ENCODE measurements at places on chromosomes 12 and 14.

- no peaks in the 10 kb centered on the region for H3K4me1 ChIP-seq
- no peaks in the 10 kb centered on the region for H3K36me3 ChIP-seq
- H3K4me3 ChIP-seq = no peak overlapping the region
These were observed 31.9 kb downstream of the ERG28 start for GRCh38 chr14:75628816-75629215.

GRCh38 chr14:54317391-54317790, 79.4 kb upstream of the CDKN3 start:
- no peak overlapping the region for H3K27ac ChIP-seq
- no peaks in the 10 kb centered on the region for H3K4me1 ChIP-seq
- H3K36me3 ChIP-seq = no peaks in the 10 kb centered on the region

- no peaks in the 10 kb centered on the region for H3K4me1 ChIP-seq
- DNase-seq = no peak
- no peak overlapping the region for H3K4me3 ChIP-seq
- no peaks in the 10 kb centered on the region for H3K27me3 ChIP-seq
- H3K27ac ChIP-seq = no peak overlapping the region
These were observed 77.7 kb upstream of the KITLG start for GRCh38 chr12:88658009-88658408.

DNA sequence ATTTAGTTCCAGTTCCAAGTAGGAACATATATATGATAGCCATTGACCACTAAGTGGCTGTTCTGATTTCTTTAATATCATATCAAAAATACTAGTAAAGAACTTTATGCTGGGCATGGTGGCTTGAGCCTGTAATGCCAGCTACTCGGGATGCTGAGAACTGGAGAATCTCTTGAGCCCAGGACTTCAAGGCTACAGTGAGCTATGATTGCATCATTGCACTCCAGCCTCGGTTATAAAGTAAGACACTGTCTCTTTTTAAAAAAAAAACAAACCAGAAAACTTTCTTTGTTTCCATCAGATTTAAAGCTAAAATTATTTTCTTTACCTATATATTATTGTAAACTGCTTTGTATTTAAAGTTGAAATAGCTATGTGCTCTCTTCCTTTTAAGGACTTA, 127.0 kb downstream of the SCAF11 start:
- H3K36me3 ChIP-seq = peaks cover 29% of the 10 kb centered on the region
- H3K4me1 ChIP-seq = no peaks in the 10 kb centered on the region
- no peaks in the 10 kb centered on the region for H3K27me3 ChIP-seq
- DNase-seq = no peak
- H3K4me3 ChIP-seq = no peak overlapping the region

DNA sequence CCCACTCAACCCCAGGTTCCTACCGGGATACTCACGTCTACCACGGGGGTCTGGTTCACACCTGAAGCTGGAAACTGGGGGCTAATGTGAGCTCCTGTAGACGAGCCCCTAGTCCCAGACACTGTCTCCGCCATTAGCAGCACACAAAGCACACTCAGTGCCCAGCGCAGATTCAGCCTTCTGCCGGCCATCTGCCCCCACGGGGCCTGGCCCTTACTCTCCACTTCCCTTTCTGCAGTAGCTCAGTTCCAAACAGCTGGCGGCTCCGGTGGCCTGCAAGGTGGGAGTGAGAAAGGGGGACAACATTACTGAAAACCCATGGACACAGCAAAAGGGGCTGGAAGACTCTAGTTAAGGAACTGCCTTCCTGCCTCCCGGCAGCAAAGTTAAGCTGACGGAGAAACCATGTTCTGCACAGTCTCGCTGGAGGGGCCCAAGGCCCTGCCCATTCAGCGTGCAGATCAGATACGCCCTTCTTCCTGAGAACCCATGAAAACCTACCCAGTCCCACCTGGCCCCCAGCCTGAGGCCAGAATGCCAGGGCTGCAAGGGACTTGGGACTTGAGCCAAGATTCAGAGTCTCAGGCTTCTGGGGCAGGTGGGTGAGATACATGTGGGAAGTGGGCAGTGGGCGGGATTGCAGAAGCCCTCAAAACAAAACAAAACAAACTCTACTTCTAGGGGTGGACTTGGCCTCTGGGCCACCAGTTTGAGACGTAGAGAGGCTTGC, 2.1 kb downstream of the SLC8B1 start:
- H3K27ac ChIP-seq = no peak overlapping the region
- no peaks in the 10 kb centered on the region for H3K27me3 ChIP-seq
- DNase-seq = no peak
- H3K4me1 ChIP-seq = peaks cover 26% of the 10 kb centered on the region
- peaks cover 10% of the 10 kb centered on the region for H3K36me3 ChIP-seq

GRCh38 chr14:89813617-89814031, 140.9 kb downstream of the EFCAB11 start:
- no peaks in the 10 kb centered on the region for H3K27me3 ChIP-seq
- H3K4me3 ChIP-seq = peak overlapping the region; percentile 39
- H3K27ac ChIP-seq = no peak overlapping the region
- H3K4me1 ChIP-seq = no peaks in the 10 kb centered on the region
- H3K36me3 ChIP-seq = no peaks in the 10 kb centered on the region

DNA sequence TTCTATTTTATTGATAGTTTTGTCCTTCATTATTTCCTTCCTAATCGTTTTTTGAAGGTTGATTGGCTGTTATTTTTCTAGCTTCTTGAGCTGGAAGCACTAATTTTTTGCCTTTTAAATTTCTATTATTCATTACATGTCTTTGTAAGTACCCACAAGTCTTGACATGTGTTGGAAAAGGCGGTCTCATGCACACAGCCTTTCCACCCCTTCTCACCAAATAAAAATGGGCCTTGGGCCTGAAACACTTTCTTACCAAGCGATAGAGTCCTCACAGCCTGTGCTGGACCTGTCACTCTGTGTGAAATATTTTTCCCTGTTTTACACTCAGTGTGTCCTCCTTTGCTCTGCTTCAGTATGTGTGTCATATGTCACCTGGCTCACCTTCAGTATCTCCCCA, 9.9 kb downstream of the ETNK1 start:
- H3K27me3 ChIP-seq = no peaks in the 10 kb centered on the region
- H3K27ac ChIP-seq = no peak overlapping the region
- no peaks in the 10 kb centered on the region for H3K4me1 ChIP-seq
- H3K36me3 ChIP-seq = peaks cover 18% of the 10 kb centered on the region
- no peak overlapping the region for H3K4me3 ChIP-seq

- no peak for DNase-seq
- H3K36me3 ChIP-seq = no peaks in the 10 kb centered on the region
- H3K4me3 ChIP-seq = no peak overlapping the region
- H3K27ac ChIP-seq = no peak overlapping the region
These were observed 790.8 kb upstream of the FBXO33 start for GRCh38 chr14:40222996-40223395.

GRCh38 chr14:35766036-35766699, 42.9 kb downstream of the RALGAPA1 start:
- peaks cover 4% of the 10 kb centered on the region for H3K4me1 ChIP-seq
- no peaks in the 10 kb centered on the region for H3K36me3 ChIP-seq
- H3K27me3 ChIP-seq = no peaks in the 10 kb centered on the region
- no peak for DNase-seq
- H3K27ac ChIP-seq = no peak overlapping the region

- H3K36me3 ChIP-seq = peaks cover 10% of the 10 kb centered on the region
- no peaks in the 10 kb centered on the region for H3K27me3 ChIP-seq
- H3K27ac ChIP-seq = peak overlapping the region; percentile 61
- DNase-seq = no peak
- H3K4me3 ChIP-seq = peak overlapping the region; percentile 71
- no peaks in the 10 kb centered on the region for H3K4me1 ChIP-seq
These were observed 364.8 kb downstream of the TMEM121 start for GRCh38 chr14:105891221-105891602.

DNA sequence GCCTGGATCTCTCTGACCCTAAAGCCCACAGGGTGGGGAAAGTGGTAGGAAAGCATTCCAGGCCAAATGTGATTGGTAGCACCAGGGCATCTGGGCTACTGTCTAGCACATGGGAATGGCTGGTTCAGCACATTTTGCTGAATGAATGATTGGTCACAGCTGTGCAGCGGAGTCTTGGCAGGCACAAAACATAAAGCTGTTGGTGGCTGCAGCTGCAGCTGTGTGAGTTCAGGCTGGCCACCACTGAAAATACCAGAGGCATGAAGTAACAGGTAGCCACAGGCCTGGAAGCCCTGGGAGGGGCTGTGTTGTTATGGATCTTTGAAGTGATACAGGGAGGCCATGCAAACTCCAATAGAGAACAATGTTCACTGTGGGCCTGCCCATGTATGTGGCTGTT, 72.7 kb downstream of the MYRFL start:
- no peaks in the 10 kb centered on the region for H3K36me3 ChIP-seq
- no peak overlapping the region for H3K4me3 ChIP-seq
- no peaks in the 10 kb centered on the region for H3K27me3 ChIP-seq
- peaks cover 3% of the 10 kb centered on the region for H3K4me1 ChIP-seq
- DNase-seq = no peak

DNA sequence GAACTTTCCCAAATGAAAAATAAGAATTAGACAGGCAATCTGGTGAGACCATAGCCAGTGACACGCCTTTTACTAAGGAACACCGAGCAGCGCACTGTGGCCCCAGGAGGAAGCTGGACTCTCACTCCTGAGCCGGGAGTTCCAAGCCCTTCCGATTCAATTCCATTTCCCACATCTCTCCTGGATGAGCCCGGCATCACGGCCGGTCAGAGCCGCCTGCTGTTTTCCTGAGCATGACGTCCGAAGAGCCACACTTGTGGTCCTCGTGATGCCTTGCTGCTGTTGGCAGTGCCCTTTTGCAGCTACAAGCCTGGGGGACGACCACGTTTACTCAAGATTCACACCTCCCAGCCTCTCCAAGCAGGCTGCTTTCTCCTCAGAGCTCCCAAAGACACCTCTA, 40.8 kb downstream of the FBXL14 start:
- DNase-seq = no peak
- no peak overlapping the region for H3K27ac ChIP-seq
- no peaks in the 10 kb centered on the region for H3K4me1 ChIP-seq
- no peaks in the 10 kb centered on the region for H3K36me3 ChIP-seq
- no peaks in the 10 kb centered on the region for H3K27me3 ChIP-seq

- peaks cover 2% of the 10 kb centered on the region for H3K4me1 ChIP-seq
- H3K4me3 ChIP-seq = no peak overlapping the region
- H3K27ac ChIP-seq = no peak overlapping the region
These were observed 3.8 kb downstream of the ARHGEF25 start for GRCh38 chr12:57614948-57615500.

DNA sequence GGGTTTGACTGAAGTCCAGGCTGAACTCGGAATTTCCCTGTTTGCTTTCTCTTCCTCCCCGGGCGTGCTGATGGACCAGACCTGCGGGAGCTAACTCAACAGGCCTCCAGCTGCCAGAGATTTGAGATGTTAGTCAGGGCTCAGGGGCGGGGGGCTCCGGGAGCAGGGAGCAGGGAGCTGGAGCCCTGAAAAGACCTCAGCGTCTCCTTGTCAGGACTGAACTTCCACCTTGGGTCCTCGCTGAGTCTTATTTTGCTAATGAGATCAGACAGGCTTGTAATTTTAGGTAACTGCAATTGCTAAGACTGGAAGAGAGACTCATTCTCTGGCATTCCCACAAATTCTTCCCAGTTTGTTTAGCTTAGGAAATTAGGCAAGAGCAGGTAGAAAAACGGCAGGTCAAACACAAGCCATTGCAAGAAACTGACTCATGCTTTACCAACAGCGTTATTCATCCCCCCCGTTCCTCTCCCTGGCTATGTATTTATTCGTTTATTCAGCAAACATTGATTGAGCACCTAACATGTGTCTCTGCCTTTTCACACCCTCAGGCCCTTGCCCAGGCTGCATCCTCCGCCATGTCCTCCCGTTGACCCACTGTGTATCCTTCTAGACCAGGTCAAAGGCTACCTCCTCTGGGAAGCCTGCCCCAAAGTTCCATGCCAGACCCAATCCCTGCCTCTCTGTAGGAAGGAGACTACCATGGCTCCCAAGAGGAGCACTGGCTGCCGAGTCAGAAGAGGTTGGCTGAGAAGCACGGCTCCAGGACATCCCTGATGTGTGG, 80.4 kb upstream of the DIO3 start:
- DNase-seq = no peak
- H3K4me3 ChIP-seq = no peak overlapping the region
- H3K36me3 ChIP-seq = no peaks in the 10 kb centered on the region
- no peaks in the 10 kb centered on the region for H3K4me1 ChIP-seq

DNA sequence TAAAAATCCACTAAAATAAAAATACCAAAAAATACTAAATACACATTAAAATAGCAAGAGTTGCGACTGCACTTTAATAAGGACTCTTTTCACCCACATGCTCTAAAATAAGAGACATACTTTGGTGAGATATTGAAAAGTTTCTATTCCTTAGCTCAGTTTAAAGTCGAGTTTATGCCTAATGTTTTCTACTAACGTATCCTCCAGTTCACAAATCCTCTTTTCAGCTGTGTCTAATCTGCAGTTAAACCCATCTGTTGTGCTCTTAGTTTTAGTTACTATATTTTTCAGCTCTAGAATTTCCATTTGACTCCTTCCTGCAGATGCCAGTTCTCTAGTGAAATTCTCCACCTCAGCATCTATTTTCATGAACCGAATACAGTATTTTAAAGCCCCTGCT, 63.8 kb downstream of the CDK17 start:
- DNase-seq = no peak
- H3K36me3 ChIP-seq = peaks cover 5% of the 10 kb centered on the region
- no peak overlapping the region for H3K27ac ChIP-seq
- H3K4me1 ChIP-seq = peaks cover 2% of the 10 kb centered on the region
- no peak overlapping the region for H3K4me3 ChIP-seq

DNA sequence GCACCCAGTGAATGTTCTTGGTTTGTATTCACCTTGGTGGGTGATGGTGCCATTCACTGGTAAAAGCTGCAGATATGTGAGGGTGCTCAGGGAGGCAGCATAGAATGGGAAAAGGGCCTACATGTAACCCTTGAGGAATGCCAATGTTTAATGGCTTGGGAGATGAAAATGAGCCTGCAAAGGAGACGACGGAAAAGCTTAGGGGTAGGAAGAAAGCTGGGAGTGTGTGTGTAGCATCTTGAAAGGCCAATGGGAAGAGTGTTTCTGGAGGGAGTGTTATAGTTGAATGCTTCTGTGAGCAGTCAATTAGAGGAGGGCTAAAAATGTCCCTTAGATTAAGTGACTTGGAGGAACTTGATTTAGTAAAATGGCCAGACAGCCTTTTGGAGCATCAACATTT, 24.9 kb downstream of the PPM1A start:
- H3K36me3 ChIP-seq = peaks cover 7% of the 10 kb centered on the region
- no peak for DNase-seq
- no peak overlapping the region for H3K4me3 ChIP-seq
- H3K4me1 ChIP-seq = peaks cover 14% of the 10 kb centered on the region
- no peaks in the 10 kb centered on the region for H3K27me3 ChIP-seq

GRCh38 chr14:94483729-94484275, 7.8 kb upstream of the SERPINA9 start:
- no peaks in the 10 kb centered on the region for H3K36me3 ChIP-seq
- H3K27ac ChIP-seq = no peak overlapping the region
- peaks cover 29% of the 10 kb centered on the region for H3K27me3 ChIP-seq
- H3K4me3 ChIP-seq = no peak overlapping the region
- no peak for DNase-seq

- peak overlapping the region; percentile 49 for H3K4me3 ChIP-seq
- no peaks in the 10 kb centered on the region for H3K36me3 ChIP-seq
- H3K27ac ChIP-seq = no peak overlapping the region
- H3K27me3 ChIP-seq = no peaks in the 10 kb centered on the region
These were observed 975 bp upstream of the RTL1 start for GRCh38 chr14:100904307-100905087.
